ENCODE measurements at places on chromosomes 6 and 20.

DNA sequence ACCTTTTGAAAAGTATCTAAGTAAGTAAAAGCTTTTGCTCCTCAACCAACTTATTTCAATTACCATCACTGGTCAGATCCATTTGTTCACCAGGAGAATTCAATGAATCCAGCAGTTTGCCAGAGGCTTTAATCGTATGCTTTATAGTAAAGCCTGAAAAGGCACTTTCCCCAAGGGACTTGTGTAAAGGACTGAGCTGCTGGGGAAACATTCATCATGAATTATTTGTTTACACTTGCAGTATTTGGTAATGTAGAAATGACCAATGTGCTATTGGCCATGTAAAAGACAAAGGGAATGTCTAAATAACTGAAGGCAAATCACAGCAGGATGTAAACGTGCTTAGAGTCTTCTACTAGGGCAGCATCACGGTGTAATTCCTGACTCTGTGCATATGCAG lies 471.4 kb downstream of the ADGRB3 start:
- DNase-seq, result no peak

DNA sequence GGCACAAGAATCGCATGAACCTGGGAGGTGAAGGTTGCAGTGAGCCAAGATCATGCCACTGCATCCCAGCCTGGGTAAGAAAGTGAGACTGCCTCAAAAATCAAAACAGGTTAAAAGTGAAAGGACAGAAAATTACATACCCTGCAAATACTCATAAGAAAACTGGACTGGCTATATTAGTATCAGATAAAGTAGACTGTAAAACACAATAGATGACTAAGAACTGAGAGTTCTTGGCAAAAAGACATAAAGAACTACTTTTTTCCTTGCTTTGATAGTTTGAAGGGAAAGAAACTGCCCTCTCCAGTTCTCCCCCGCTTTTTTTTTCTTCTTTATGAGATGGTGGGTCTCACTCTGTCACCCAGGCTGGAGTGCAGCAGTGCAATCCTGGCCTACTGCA lies 17.0 kb downstream of the SNX3 start:
- no peak for DNase-seq

DNA sequence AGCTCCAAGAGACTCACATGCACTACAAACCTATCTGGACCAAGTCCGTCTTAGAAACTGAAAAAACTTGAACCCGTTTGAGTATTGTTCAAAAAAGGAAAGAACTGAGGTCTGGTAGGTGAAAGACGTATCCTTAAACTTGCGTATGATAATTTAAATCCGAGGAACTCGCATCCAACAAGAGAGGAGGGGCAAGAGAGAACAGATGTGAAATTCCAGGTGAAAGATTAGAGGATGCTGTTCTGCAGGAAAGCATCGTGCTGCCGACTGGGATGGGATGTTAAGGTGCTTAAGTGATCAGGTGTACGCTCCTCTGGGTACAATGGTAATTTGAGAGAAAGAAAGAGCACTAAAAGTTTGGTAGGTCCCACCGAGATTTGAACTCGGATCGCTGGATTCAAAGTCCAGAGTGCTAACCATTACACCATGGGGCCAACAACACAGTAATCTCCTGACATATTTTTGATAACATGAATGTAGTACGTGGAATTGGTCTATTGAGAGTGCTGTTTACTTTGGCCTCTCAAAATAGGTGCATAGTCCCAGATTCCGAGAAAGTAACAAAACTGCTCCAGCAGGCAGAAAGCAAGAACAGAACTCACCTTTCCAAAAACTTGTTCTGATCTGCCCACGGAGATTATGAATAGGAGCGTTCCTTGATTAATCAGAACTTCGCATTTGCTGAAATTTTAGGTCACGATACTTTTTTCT lies 53.5 kb upstream of the BTN3A2 start:
- no peak for DNase-seq

- DNase-seq, result no peak
These were observed 679.5 kb upstream of the NRSN1 start for GRCh38 chr6:23446469-23446967.

GRCh38 chr20:63190828-63191227 lies 25.1 kb downstream of the YTHDF1 start:
- DNase-seq, result no peak

DNA sequence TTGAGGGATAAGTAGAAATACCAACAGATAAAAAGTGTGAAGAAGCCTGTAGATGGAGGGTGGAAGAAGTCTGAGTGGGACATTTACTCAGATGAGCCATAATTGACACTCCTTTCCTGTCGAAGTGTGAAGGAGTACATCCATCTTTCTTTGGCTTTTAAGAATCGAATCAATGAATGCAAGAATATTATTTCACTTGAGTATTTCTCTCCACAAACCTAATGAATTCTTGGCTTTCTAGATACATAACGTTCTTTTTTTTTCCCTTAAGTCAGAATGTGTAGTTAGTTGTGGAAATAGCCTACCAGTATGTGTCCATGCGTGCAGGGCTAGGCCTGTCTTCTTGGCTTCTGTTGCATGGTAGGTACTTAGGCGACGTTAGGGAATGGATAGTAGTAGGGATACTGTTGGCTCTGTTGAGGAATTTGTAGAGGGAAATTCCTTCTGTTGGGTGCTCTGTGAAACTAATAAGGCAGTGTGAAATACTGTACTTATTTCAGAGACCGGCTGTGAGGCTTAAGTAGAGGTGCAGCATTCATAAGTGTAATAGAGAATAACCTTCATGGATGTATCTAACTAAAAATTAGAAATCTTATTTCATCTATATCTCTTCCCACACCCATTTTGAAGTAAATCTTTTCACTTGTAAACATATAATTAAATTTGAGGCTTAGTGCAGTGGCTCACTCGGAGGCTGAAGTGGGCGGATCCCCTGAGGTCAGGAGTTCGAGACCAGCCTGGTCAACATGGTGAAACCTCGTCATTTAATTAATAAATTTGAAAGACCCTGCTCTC lies 1.5 kb downstream of the RPS18 start:
- DNase-seq, result no peak

- no peak for DNase-seq
These were observed 49.8 kb upstream of the VGLL2 start for GRCh38 chr6:117215353-117216090.

DNA sequence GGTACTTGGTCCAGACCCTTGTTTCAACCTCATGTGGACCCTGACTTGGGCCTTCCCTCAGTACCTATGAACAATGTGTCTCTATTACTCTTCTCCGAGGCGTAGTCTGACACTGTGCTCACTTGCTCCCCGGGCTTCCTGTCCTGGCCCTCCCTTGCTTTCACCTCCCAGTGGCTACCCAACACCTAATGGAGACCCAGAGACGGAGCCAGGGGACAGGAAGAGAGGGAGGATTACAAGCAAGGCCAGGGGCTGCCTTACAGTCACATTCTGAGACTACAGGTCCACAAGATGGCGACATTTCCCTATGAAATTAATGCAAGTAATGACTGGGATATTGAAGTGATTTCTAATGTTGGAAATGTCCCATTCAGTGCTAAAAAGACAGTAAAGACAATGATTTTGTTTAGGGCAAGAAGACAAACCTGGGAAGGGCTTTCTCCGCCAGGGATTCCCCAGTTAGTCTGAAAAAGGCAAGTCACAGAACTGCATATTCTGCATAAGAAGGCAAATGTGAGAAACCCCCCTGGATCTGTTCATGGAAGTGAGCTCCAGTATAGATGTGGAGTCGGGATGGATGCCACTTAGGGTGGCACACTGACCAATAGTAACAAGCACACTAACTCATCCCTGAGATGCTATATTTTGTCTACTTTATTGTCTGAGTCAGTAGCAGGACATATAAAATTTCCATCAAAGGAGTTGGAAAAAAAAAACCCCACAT lies 44.0 kb upstream of the ZBTB24 start:
- DNase-seq, result no peak

DNA sequence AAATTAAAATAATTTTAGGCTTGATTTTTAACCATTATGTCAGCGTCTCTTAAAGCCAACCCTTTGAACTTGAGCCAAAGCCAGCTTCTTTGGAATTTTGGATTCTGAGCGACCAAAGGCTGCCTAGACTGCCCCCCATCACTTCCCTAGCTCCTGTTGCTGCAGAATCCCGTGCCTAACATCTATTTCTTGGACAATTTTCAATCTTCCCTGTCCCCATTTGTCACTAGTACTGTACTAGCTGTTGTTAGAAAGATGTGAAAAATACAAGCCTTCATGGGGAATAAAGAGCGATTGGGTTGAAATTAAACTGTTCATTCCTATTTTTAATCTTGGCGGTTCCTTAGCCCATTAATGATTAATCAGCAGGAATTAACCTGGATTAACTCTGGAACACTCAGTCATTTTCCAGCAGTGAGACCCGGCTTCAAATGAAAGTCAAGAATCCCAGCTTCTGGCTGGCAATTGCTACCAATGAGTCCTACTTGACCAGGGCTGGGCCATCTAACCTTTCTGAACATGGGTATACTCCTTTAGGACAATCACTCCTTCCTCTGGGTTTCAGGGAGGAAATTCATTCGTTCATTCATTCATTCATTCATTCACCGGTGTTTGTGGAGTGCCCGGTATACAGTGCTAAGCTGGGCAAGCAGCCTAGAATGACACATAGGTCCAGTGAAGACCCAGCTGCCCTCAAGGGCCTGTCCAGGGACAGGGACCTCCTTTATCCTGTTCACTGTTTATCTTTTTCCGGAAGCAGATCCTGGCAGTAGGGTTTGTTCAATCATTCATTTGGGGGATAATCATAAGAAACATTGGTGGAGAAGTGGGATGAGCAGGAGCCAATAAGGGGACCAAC lies 1.4 kb upstream of the RRBP1 start:
- no peak for DNase-seq

- no peak for DNase-seq
These were observed 33.7 kb upstream of the SCUBE3 start for GRCh38 chr6:35179901-35180535.

- no peak for DNase-seq
These were observed 31.8 kb downstream of the SNX14 start for GRCh38 chr6:85561750-85562357.

DNA sequence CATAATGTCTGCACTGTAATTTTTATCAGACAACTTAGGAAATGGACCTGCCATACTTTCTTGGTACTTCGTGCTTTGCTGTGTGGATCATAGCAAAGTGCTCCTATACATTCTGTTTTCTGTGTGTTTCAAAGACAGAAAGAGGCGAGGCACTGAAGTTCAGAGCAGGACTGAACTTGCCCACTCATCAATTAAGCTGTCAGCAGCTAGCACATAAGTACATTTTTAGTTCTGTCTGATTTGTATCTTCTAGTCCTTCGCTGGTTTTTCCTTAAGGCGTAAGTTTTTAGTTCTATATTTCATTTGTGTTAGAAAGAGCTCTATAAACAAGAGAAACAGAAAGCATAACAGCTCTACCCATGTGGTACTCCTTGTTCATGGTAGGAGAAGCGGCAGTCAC lies 42.1 kb downstream of the MAP3K4 start:
- no peak for DNase-seq

GRCh38 chr20:2246069-2246491 lies 49.7 kb upstream of the TGM3 start:
- DNase-seq, result no peak

- DNase-seq, result no peak
These were observed 586.8 kb downstream of the RFPL4B start for GRCh38 chr6:112933947-112934346.

DNA sequence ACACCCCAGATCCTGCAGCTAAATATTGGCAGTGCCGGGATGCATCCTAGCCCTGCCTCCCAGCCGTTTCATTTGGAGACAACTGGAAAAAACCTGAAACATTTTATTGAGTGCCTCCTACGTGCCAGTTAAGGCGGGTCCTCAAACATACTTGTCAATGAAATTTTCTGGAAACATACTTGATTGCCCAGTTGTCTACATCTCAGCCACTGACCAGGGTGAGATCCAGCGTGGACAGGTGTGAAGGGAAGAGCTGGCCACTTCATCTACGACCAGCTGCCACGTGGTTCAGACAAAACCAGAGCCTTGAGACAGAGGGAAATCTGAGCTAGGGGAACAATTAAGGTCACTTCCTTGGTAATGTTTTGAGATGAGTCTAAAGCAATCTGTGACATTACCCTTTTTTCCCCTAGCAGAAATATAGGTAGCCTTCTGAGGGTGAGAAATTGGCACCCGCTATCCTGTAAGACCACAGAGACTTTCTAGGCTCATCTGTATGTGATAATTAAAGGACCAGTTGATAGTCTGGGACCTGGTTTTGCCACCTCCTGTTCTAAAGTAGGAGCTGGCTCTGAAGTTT lies 116.3 kb upstream of the MTHFD1L start:
- no peak for DNase-seq

- no peak for DNase-seq
These were observed 19.6 kb downstream of the TTPAL start for GRCh38 chr20:44495257-44495656.

GRCh38 chr6:13814938-13815575 lies 700 bp upstream of the MCUR1 start:
- DNase-seq, result no peak

GRCh38 chr20:45485388-45485787 lies 15.8 kb downstream of the WFDC2 start:
- DNase-seq, result no peak

- no peak for DNase-seq
These were observed 138.0 kb downstream of the OPN5 start for GRCh38 chr6:47919875-47920274.

DNA sequence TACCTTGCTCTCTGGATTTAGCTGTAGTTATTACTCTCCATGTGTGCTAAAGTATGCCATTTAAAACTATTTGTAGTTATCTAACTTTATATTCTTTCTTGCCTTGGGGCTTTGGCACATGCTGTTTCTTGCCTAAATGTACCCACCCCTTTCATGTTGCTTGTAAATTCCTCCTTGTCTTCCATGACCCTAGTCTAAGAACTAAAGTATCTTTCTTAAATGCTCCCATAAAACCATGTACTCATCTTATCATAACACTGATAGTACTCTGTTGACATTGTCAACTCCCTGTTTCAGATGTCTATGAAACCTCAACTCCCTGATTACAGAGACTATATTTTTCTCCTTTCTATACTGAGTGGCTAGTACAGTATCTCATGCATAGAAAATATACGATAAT lies 564.9 kb upstream of the IRAK1BP1 start:
- DNase-seq, result no peak

DNA sequence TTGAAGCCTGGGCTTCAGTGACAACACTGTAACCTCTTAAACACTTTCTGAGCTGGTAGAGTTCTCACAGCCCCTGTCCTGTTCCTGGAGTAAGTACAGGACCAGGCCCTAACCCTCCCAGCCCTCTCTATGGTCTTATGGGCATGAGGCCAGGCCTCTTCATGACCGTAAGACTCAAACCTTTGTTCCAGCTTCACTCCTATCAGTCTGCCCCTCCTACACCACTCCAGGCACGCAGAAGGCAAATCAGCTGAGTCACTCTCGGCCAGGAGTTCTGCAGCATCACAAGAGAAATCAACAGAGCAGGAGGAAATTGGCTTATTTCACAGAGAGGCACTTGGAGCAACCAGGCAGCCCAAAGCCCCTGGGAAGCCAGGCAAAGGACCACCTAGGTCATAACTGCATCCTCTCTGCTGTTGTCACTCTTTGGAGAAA lies 25.3 kb upstream of the CHD6 start:
- no peak for DNase-seq

DNA sequence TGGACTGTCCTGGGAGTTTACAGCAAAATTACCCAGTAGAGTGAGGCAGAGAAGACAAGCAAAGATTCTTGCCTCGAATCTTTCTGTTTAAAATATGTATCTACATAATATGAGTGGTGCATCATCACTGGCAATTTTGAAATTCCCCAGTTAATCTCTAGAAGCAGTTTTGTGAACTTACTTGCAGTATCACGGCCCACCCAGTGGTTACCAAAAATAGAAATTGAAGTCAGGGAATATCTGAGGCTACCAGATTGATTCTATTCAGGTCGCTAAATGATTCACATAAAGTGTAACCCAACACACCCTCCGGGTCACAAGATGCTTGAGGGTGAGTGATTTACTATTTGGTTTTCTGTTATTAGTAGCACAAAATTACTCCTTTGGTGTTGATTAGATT lies 111.9 kb downstream of the PPP1R14C start:
- DNase-seq, result no peak

GRCh38 chr6:54217018-54217417 lies 91.2 kb upstream of the TINAG start:
- DNase-seq, result no peak
